ENCODE measurements at places on chromosomes 1 and 21.

DNA sequence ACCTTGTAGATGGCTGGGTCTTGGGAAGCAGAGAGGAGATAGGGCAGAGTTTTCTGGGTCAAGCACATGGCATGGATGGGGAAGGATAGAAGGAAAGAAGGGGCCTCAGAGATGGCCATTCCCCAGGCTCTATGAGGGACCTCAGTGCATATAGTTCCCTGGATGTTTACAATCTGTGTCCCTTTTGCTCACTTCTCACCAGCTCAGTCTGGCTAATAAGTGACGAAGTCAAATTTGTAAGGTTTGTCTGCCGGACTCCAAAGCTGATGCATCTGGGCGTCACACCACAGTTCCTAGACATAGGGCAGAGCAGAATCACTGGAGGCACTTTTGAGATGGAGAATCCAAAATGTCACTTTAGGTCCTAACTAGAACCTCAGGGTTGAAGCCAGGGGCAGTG lies 416.4 kb upstream of the PROX1 start:
- DNase-seq: no peak

DNA sequence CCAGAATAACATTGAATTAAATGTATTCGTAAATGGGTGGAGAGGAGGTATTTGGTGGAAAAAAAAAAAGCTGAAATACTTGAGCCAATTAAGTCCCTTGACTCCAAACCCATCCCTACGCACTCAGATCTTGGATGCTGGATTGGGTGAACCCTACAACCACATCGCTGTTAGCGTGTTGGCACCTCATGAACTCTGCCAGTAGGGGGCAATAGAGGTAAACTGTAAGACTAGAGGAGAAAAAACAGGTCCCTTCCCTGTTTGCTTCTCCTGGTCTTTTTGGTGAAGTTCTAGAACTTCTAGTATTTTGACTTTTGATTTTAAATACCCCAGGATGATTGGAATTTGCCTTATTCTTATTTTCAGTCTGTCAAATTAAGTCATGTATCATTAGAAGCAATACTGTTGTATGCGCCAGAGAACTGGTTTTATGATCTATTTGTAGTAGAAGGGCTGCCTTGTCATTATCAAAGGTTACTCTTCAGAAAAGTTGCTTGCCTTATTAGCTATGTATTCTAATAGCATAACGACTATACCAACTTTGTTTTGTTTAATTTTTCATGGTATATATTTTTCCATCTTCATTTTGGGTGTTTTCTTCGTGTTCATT lies 1.9 kb upstream of the OR13G1 start:
- peak; percentile 2 for DNase-seq

DNA sequence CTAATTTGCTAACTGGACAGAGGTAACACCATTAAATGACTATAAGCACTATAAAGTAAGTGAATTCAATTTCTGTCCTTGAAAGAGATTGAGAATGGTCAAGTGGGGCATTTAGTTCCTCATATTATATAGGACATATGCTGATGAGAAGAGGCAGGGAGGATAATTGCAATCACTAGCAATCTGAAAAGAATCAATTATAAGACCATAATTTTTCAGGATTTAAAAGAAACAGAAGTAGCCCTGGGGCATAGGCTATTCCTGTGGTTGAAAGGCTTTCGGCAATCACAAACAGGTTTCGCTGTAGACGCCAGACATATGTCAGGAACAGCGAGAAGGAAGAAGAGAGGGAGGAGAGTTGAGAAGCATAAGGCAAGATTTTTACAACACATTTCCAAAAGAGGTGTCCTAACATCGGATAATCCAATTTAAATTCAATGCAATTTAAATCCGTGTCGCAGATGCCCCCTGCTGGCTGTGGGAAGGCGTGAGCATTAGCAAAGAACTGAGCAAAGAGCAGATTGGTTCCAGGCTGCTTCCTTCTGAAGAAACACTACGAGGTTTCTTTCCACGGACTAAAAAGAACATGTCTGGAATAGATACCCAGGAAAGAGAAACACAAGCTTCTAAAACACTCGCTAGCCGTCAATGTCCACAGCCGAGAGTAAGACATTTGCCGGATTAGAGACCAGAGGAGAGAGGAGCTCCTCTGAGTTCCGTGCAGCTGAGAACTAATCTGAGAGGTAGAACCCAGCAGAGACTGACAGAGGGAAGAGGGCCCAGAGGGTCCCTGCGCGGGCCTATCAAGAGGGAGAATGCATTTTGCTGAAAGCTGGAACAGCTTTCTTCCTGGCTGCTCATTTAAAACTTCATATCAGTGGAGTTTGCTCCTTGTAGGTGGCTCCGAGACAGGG lies 27.9 kb downstream of the RGS5 start:
- peak; percentile 1 for DNase-seq

DNA sequence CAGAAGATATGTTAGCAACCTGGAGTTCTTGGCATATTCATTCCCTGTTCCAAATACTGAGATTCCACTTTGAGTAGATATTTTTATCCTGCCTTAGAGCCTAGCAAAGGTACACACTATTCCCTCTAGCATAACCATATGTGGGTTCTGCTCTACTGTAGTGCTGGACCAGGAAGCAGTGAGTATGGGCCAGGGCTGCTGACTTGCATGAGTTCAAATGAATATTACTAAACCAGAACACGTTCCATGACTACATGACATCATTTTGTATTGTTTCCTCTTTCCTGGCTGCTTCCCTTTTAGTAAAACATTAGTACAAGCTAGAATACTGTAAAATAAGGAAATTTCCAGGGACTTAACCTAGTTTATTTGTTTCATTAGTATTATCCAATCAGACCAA lies 41.1 kb downstream of the TNFSF18 start:
- no peak for DNase-seq

- DNase-seq: no peak
Observed at GRCh38 chr1:69421286-69421685, 146.4 kb upstream of the LRRC7 start.

DNA sequence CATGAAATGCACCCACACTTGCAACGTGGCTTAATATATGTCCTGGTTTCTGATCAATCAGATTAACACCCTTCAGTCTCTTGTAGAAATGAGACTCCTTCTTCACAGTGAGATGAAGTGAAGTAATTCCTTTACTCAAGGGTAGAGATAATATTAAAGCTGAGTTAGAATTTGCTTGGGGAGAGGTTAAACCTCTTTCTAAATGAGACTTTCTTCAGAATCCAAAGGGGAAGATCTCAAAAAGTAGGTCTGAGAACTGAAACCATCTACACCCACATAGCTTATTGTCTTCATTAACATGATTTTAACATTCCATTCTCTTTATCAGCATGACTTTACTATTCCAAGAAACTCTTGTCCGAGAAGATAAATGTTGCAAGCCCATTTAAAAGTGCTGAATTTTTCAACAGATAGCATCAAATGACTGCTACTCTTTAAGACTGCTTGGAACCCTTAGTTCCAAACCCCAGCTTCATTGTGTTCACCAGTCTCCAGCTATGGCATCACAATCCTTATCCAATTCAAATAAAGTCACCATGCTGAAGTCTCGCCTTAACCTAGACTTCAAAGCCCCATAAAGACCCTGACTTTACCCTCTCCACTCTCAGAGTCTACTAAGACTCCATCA lies 19.2 kb upstream of the TRAF3IP3 start:
- no peak for DNase-seq

DNA sequence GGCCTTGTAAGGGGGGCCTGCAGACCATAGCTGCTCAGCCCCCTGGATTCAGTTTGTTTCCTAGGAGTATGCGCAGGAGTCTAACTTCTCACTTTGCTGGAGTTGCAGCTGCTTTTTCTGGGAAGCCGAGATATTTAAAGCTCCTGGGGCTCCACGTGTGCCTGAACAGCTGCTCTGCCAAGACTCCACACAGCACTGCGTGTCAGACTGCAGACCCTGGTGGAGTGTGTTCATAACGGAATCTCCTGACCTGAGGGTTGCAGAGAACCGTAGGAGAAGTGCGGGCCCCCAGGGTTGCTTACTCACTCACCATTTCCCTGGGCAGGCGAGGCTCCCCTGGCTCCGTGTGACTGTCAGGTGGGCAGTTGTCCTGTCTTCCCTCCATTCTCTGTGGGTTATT lies 474.3 kb upstream of the TMPRSS15 start:
- DNase-seq: no peak

GRCh38 chr1:99650030-99650429 lies 4.1 kb downstream of the PALMD start:
- no peak for DNase-seq

DNA sequence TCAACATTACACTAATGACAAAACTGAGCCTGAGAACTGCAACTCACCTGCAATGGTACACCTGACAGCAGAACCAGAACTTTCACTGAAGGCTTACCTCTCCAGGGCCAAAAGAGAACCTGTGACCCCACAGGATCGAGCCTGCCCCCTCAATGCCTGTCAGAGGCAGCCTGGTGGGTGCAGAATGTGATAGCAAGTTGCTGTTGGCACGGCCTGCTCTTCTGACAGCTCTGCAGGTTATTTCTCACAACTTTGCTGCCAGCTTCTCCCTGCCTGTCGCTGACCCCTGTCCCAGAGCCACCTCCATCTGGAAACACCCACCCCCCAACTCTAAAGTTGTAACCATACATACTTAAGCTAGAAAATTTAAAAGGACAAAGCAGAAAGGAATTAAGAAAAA lies 35.2 kb downstream of the HIVEP3 start:
- no peak for DNase-seq

DNA sequence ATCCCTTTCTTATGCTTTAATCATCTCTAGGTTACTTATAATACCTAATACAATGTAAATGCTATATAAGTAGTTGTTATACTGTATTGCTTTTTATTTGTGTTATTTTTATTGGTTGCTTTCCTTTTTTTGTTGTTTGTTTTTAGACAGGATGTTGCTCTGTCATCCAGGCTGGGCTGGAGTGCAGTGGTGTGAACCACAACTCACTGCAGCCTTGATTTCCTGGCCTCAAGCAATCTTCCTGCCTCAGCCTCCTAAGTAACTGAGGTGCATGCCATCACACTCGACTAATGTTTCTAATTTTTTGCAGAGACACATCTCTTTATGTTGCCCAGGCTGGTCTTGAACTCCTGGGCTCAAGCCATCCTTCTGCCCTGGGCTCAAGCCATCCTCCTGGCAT lies 26.9 kb downstream of the KRTAP19-8 start:
- DNase-seq: no peak

- no peak for DNase-seq
Observed at GRCh38 chr1:117852853-117853553, 76.4 kb downstream of the GDAP2 start.

- DNase-seq: no peak
Observed at GRCh38 chr21:44062380-44062779, 44.8 kb upstream of the PWP2 start.

DNA sequence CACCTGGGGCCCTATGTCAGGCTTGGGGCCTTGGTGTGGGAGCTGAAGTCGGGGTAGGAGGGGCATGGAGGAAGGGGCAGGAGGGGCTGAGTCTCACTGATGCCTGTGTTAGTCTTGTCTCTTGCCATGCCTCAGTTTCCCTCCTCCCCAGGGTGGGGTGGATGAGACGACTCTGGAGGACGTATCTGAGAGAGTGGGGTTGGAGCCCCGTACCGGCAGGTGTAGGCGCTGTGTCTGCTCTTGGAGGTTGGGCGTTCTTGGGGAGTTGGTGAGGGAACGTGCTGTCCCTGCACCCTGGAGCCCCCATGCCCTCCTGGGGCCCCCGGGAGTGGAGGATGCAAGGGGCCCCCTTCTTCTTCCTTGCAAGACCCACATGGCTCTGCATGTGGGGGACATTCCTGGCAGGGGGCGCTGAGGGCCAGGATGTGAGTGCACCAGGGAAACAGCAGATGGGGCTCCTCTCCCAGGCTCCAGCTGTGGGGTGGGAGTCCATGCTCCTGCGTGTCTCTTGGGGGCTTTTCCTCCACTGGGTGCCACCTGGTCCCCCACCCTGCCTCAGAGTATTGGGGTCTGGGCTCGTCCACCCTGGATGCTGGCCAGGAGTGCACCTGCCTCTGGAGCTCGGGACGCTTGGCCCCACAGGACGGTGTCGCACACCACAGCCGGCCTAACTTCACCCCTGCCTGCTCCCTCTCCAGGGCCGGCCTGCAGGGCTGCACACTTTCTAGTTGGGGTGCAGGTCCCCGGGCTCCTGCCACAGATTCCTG lies 1.4 kb upstream of the TNFRSF14 start:
- DNase-seq: no peak

DNA sequence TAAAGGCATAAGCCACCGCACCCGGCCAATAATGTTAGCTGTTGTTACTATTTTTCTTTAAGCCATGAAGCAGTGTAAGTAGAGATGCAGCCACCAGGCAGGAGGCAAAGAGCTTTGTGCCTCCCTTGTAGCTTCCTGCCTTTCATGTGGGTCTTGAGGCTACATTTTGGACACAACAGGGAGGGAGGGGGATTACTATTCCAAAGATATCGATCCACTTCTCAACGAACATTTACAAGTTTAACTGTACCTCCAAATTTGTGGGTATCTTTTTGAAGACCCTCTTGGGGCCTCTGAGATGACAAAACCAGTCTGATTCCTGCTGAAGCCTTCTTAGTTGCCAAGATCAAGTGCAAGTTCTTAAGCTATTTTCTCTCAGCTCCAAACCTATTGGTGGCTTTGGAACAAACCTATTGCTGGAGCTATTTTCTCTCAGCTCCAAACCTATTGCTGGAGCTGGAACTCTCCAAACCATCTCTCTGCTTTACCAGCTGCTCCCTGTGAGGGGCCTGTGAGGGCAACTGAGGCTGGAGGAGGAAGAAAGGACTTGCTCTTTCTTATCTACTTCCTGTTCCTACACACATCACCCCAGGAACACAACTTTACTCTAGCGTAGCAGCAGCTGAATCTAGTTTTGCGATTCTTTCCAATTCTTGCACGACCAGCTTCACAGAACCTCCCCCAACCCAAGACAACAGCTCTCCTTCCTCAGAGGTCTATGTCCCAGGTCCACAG lies 16.1 kb upstream of the RCAN3 start:
- DNase-seq: no peak

DNA sequence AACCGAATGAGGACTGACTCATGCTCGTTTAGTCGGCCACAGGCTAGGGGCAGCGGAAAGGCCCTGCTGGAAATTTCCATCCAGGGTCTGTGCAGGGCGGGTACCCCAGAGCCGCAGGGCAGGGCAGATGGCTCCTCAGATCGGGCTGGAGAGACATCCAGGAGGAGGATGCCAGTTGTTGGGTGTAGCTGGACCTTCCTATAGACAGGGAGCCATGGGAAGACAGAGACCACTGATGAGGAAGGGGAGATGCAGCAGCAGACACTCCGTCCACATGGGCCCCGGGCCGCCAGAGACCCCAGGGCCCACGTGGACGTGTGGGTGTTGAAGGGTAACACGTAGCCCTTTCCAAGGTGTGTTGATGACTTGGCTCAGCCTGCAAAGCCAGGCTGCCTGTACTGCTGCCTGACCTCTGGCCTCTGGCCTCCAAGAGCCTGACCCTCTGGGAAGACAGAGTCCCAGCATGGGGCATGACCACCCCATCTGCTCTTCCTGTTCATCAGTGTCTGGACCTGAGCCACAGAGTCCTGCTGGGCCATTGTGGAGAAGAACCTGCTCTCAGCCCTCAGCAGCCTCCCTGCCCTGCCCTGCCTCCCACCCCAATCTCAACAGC lies 4.8 kb downstream of the GNG4 start:
- no peak for DNase-seq

- DNase-seq: no peak
Observed at GRCh38 chr1:2965676-2966075, 55.6 kb upstream of the ACTRT2 start.

- DNase-seq: no peak
Observed at GRCh38 chr1:99606306-99606705, 39.6 kb upstream of the PALMD start.

GRCh38 chr21:44500111-44500510 lies 39.9 kb downstream of the KRTAP10-1 start:
- no peak for DNase-seq

GRCh38 chr1:228898582-228898992 lies 163.3 kb downstream of the RHOU start:
- DNase-seq: no peak

Measured in activated T-cell treated with anti-CD3 and anti-CD28 coated beads for 4 hours (primary cell).